ENCODE measurements at places on chromosomes 7 and 10. TPM values are rescaled to one million over a fixed set of nuclear protein-coding genes. Genes with fewer than 3 reads are reported as not detected.

DNA sequence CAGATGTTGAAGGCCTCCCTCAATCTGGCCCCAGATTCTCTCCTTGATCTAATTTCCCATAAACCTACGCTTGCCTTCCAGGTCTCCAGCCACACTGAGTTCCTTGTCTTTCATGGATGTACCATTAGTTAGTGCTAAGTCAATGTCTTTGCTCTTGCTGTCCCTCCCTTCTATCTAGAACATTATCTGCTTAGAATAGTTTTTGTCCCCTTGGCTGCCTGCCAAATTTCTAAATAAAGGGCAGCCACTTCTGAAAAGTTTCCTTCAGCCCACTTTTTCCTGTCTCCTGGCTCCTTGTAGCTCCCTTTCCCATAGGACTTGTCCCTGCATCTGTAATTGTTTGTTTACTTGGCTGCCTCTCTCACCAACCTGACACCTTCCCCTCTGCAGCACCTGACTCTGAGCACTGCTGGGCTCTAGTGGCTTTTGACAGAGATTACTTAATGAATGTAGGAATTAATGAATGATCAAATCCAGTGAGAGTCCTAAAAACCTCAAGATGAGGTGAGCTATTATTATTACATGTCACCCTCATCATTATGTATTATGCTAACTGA is 58.3 kb downstream of the CXCL12 start:
- DNase-seq = no peak

The HPSE2 gene
- polyA plus RNA-seq = 1.2 TPM

The URGCP gene
- polyA plus RNA-seq = 24.2 TPM

The AEBP1 gene
- polyA plus RNA-seq = 293 TPM

The C7orf33 gene
- not detected for polyA plus RNA-seq

The ASZ1 gene
- polyA plus RNA-seq = not detected

The IGFBP3 gene
- 255 TPM for polyA plus RNA-seq

The NKX2-3 gene
- 0.05 TPM for polyA plus RNA-seq

The ANKRD7 gene
- polyA plus RNA-seq = not detected
